MCF 10A (cell line): ENCODE measurements at places on chromosomes 3 and 15. TPM values are rescaled to one million over a fixed set of nuclear protein-coding genes. Genes with fewer than 3 reads are reported as not detected.

PYGO1 gene
- 3.9 and 5.1 TPM in 2 replicates for total RNA-seq

CHRM5 gene
- total RNA-seq: not detected in 2 replicates

ZIC4 gene
- not detected in 2 replicates for total RNA-seq

CAMKV gene
- total RNA-seq: not detected in 2 replicates

CYP8B1 gene
- not detected in 2 replicates for total RNA-seq

SLC2A2 gene
- total RNA-seq: not detected in 2 replicates

SPATA12 gene
- 0.12 TPM in 1 of 2 replicates, not detected in the other for total RNA-seq

SCAANT1 gene
- total RNA-seq: not detected in 2 replicates

PLA2G4D gene
- not detected in 2 replicates for total RNA-seq

SV2B gene
- total RNA-seq: 0.44 and 0.96 TPM in 2 replicates

MST1R gene
- total RNA-seq: 66.4 and 103 TPM in 2 replicates

HIGD2B gene
- not detected in 2 replicates for total RNA-seq

LMCD1 gene
- 0.63 and 0.83 TPM in 2 replicates for total RNA-seq

LTF gene
- total RNA-seq: not detected in 2 replicates

CYP1A2 gene
- total RNA-seq: not detected in 2 replicates

FBLN2 gene
- total RNA-seq: not detected in 2 replicates

CSPG4 gene
- 0.05 and 0.21 TPM in 2 replicates for total RNA-seq

RARRES1 gene
- not detected in 2 replicates for total RNA-seq
